ENCODE measurements at places on chromosomes 2 and 18.

DNA sequence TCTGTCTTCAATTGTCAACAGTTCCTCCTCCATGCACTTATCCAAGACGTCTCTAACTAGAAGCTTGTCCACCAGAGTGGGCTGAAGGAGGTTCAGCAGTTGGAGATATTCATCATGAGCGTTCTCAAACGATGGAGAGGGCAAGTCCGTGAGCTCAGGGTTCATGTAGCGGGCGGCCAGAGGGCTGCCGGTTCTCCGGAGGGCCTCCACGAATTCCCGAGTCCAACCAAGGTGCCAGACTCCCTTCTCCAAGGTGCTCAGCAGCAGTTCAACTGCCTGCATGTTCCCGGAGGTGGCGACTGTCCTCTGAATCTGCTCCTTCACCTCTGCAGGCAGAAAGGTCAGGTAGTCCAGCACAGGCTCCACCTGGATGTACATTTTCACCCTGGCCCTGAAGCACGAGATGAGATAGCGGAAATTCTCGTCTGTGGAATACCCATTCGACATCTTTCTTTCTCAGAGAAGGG, 590 bp downstream of the IFIH1 start:
- no peak for DNase-seq

GRCh38 chr2:85709401-85709811, 15.2 kb downstream of the GNLY start:
- no peak for DNase-seq

DNA sequence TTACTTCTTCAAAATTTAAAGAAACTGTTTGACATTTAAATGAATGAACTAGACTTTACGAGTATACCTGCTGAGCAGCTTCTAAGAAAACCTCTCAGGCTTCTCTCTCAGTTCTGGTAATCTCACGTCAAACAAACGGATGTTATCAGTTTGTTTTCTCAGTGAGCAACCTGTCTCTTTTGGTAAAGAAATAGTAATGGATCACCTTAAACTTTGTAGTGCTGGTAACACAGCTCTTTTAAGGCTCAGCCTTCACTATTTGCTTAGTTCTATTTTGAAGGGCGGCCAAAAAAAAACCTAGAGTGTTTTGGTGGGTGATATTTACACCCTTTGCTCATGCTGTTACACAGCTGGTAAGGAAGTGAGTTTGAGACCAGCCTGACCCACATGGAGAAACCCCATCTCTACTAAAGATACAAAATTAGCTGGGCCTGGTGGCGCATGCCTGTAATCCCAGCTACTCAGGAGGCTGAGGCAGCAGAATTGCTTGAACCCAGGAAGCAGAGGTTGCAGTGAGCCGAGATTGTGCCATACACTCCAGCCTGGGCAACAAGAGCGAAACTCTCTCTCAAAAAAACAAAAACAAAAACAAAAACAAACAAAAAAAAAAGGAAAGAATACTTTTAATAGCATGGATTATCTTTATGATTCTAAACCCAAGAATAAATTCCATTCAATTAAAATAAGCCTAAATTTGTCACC, 15.9 kb downstream of the FN1 start:
- DNase-seq, result no peak

- no peak for DNase-seq
These were observed 47.4 kb upstream of the SLC1A4 start for GRCh38 chr2:64941801-64942200.

DNA sequence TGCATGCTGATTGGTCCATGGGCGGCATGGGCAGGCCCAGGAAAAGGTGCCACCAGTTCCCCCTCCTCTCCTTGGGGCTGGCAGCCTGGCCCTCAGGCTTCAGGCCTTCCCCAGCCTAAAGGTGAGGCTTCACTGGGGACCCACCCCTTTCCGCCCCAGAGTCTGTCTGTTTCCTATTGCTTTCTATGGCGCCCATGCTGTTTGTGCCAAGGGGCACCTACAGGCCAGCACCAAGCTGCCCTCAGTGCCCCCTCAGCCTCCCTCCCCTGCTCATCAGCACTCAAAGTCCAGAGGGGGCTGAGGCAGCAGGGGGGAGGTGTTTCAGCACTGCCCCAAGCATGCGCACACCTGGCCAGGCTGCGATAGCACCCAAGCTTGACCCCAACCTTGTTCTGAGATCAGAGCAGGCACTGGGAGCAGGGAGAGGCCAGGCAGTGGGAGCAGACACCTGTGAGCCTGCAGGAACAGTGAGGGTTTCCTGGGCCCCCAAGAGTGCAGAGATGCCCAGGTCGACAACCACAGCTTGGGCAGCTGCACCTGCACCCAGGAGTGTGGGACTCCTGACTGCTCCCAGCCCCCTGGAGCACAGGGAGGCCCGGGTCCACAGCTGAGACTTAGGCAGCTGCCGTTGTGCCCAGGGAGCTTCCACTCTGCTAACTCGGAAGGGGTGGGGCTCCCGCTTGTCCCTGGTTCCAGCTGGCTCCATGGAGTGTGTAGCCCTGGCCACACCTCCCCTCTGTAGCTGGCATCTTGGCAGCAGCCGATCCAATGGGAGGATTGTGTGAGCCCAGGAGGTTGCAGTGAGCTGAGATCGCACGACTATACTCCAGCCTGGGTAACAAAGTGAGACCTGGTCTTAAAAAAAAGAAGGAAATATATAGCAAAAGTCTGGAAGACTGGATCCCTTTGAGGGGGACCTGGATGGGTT, 69.1 kb downstream of the NCAPH start:
- peak; percentile 64 for DNase-seq

- no peak for DNase-seq
These were observed 411.7 kb upstream of the RAB12 start for GRCh38 chr18:8197499-8197898.

DNA sequence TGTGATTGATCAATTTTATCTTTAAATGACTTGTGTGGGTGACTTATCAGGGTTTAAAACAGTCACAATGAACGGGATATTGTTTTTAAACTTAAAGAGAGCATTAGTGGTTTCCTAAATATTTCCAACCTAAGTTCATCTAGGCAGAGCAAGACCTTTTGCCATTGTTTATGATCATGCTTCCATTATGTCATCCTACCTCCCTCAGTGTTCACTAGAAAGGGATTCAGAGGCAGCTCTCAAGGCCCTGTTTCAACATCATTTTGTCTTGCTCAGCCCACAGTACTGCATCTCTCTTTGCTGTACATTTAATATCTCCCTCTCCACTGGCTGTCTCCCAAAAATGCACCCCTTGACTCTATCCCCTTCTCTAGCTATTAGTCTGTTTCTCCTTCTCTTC, 21.5 kb upstream of the PELI1 start:
- DNase-seq, result no peak

- DNase-seq, result no peak
These were observed 25.3 kb upstream of the RPL31 start for GRCh38 chr2:100976645-100977391.

- DNase-seq, result no peak
These were observed 626.7 kb downstream of the LRRTM4 start for GRCh38 chr2:76895469-76895868.

- no peak for DNase-seq
These were observed 89.5 kb downstream of the ZFP36L2 start for GRCh38 chr2:43136876-43137275.

DNA sequence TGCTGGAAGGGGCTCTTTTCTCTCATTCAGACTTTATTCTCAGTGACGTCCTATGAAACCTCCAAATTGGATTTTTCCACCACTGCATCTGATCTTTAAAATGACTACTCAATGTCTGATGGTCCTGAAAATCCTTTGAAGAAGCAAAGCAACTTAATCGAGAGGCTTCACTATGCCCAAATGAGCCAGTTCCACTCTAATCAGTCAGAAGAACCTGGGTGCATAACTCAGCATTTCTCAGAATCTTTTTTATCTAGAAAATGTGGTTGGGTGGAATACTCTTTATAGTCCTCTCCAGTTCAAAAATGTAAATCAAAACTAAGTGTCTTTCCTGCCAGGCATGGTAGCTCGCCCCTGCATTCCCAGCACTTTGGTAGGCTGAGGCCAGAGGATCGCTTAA, 60.7 kb downstream of the PRELID3A start:
- DNase-seq, result no peak

- DNase-seq, result no peak
These were observed 291.2 kb upstream of the SESTD1 start for GRCh38 chr2:179555691-179556283.
